RPMI8226 (cell line): ENCODE measurements at places on chromosomes 11 and 22.

GRCh38 chr11:46461461-46461927 is 69.9 kb upstream of the CHRM4 start:
- no peak for DNase-seq

DNA sequence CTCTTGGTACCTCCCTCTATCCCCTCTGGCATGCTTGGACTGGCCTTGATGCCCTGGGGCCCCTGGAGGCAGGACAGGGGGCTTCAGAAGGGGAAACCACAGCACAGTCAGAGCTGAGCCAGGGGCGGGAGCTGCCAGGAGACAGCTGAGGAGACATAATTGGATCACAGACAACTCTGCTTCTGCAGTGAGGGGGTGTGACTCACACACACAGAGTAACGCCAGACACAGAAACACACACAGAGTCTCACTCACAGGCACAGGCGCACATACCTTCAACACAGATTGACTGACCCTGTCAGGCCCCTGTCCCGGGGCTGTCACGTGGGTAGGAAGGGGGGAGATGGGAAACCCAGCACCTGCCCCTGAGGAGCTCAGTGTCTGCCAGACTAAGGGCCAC is 20.6 kb downstream of the STARD10 start:
- DNase-seq, result no peak

GRCh38 chr11:85359859-85360258 is 267.3 kb downstream of the DLG2 start:
- DNase-seq, result no peak

DNA sequence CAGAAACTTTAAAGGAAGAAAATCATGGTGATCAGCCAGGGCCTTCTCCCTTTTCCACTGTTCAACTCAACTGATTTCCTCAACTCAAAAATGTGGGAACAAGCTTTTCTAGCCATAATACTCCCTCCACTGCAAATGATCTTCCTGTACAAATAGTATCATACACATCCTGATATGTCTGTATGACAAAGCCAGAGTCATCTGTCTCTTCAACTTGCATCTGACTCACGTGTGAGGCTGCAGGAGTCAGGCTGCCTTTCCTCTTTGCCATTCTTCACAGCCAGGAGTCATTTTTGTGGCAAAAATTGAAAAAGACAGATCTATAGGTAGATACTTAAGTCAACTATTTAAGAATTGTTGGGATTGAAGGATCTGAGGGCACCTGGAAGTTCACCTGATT is 13.3 kb downstream of the PATZ1 start:
- no peak for DNase-seq

DNA sequence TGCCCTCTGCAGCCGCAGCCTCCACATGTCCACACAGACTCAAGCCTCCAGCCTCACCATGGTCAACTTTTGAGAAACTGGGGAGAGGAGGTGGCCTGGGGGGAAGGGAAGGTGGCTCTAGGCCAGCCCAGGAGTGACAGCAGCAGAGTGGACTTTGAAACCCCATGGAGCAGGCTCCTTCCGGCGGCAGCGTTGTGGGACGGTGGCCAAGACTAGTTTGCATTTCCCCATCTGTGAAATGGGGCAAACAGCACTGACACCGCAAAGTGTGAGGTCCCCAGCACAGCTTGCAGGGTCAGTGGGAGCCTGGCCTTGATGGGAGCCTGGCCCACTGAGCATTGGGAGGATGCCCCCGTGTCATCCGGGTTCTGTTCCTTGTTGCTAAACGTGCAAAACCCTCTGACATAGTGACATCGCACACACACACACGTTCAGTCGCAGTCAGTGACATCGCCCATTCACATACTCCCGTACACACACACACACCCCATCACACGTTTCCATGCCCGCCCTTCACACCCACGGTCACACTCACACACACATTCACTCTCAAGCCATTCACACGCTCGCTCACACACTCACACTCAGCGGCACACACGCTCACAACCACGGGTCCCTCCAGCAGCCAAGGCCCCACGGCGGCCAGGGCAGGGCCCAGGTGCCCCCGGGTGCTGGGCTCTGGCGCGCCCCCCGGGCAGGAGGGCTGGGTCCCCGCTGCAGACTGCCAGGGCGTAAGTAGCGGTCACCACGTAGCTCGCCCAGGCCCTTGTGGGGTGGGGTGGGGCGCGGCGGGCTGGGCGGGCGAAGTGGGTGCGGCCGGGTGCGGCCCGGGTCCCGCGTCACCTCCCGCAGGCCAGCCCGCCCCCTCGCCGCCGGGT is 585 bp downstream of the CYB5R3 start:
- peak; percentile 78 for DNase-seq

GRCh38 chr11:47186076-47186699 is at the start of gene PACSIN3:
TSS of gene PACSIN3 (minus strand) at chr11:47186434. CDS start at chr11:47182727, 3,707 bp downstream.
- DNase-seq, result peak; percentile 79

GRCh38 chr22:37112084-37112728 is 2.7 kb upstream of the TMPRSS6 start:
- peak; percentile 46 for DNase-seq

- DNase-seq, result peak; percentile 52
These were observed 145.5 kb downstream of the RBFOX2 start for GRCh38 chr22:35883031-35883620.

DNA sequence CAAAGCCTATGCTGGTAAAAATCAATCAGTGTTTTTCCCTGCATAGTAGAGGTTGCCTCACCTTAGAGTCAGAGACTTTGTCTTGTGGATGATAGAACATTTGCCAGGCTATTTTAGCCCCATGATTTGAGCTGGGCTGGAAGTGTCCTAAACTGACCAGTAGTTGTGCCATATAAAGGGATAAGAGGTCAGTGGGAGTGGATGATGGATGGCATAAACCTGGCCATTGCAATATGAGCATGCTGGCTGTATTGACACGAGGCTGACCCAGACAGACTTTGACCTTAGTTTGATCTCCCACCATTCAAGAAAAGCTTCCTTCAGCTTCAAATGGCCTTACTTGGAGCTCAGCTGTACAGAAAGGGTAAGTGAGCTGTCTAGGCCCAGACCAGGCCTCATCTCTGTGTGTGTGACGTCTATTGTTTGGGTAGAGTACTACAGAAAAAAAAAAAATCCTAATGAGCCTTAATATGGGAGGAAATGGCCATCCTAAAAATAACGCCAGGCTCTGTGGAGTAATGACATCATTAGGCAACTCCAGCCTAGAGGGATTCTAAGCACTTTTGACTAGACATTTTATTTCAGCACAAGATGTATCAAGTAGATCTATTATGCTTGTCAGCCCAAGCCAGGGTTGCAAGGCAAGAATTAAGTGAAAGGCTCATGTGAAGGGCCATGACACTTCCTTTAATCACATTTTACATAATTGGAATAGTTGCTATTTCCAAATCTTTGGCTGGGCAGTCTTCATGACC is 51.3 kb upstream of the CADM1 start:
- DNase-seq, result no peak

GRCh38 chr22:39383841-39384625 is 15.5 kb upstream of the TAB1 start:
- DNase-seq, result no peak

DNA sequence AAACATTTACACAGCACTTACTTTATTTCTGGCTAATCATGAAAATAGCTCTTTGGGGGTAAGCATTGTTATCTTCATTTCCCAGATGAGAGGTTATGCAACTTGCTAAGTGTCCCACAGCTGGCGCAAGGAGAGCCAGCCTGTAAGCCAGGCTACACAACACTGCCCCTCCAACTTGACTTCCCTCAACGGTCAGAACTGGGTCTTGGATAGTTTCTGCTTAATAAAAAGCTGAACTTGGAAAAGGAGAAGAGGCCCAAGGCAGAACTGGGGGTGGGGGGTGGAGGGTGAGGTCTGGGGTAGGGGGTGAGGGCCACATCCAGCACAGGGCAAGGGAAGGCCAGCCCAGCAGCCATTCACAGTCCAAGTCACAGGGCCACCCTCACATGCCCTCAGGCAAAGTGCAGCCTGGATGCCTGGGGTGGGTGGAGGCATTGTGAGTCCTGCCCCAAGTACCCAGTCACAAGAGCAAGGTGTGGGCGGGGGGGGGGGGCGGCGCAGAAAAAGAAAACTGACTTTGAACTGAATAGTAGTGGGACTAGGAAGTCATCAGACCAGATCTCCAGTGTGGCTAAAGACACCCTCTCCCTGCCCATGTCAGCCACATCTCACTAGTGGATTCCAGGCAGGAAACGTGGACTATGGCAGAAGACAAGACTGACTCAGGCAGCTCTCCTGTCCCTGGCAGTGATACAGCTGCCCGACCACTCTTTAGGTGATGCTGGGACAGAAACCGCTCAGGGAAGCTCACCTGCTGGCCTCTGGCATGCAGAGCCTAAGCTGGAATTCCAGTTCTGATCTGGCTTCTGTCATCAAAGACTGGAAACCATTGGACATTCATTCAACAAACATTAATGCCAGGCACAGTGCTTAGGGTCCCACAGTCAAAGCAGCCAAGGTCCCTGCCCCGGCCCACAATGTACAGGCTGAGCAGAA is 52.4 kb downstream of the PACSIN2 start:
- no peak for DNase-seq

DNA sequence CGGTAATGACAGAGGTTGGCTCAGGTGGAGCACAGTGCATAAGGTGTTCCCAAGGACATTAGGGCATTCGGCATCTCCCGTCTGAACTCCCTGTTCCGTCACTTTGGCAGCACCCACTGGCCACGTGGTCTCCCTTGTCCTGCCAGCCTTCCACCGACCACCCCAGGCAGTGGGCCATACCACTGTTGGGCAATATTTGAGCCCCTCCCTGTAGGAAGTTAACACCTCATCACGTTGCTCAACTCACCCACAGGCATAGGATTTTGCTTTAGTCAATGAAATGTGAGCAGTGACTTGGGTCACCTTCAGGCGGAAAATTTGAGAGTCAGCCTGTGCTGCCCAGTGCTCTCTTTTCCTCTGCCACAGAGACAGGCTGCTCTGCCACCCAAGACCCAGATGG is 44.0 kb downstream of the SERPINH1 start:
- DNase-seq, result no peak

DNA sequence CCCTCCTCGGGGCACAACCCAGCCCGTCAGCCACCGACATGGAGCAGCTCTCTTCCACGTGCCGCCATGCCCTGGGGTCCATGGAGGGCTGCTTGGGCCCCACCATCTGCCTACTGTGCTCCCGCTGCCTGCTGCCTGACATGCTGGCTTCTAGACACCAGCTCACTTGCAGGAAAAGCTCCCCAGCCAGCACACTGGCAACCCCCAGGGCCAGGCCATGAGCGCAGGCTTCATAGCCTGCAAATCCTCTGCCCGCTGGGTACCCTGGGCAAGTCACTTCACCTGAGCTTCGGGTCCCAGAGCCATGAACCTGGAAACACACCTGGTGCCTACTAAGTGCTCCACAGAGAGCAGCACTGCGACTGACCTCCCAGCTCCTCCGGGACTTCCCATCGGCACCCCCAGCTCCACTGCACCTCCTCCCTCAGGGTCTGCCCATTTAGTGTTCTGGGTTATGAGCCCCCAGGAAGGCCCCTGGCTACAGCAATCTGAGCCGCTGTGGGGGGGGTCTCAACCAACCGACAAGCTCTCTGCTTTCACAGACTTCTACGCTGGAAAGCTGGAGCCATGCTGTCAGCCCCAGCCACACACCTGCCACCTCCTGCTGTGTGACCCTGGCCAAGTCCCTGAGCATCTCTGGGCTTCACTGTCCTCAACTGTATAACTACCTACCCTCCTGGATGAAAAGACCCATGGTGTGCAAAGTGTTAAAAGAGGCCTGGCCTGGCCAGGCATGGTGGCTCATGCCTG is 139.2 kb downstream of the CRYBB2 start:
- no peak for DNase-seq

- no peak for DNase-seq
These were observed 47.5 kb downstream of the SC5D start for GRCh38 chr11:121340032-121340580.

DNA sequence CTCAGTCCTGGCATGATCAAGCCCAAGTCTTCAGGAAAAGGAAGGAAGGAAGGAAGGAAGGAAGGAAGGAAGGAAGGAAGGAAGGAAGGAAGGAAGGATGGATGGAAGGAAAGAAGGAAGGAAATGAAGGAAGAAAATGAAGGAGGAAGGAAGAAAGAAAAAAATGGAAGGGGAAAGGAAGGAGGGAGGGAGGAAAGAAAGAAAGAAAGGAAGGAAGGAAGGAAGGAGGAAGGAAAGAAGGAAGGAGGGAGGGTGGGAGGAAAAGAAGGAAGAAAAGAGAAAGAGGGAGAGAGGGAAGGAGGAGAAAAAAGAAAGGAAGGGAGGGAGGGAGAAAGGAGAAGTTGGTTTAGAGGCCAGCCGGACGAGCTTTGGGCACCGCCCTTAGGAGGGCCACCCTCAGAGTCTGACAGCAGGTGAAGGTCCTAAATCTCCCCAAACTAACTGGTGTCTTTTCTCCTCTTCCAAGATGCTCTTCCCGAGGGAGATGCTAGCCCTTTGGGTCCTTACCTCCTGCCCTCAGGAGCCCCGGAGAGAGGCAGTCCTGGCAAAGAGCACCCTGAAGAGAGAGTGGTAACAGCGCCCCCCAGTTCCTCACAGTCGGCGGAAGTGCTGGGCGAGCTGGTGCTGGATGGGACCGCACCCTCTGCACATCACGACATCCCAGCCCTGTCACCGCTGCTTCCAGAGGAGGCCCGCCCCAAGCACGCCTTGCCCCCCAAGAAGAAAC is 122.8 kb downstream of the SEZ6L start:
- no peak for DNase-seq

- DNase-seq, result no peak
These were observed 22.2 kb downstream of the BLID start for GRCh38 chr11:122093731-122094275.

DNA sequence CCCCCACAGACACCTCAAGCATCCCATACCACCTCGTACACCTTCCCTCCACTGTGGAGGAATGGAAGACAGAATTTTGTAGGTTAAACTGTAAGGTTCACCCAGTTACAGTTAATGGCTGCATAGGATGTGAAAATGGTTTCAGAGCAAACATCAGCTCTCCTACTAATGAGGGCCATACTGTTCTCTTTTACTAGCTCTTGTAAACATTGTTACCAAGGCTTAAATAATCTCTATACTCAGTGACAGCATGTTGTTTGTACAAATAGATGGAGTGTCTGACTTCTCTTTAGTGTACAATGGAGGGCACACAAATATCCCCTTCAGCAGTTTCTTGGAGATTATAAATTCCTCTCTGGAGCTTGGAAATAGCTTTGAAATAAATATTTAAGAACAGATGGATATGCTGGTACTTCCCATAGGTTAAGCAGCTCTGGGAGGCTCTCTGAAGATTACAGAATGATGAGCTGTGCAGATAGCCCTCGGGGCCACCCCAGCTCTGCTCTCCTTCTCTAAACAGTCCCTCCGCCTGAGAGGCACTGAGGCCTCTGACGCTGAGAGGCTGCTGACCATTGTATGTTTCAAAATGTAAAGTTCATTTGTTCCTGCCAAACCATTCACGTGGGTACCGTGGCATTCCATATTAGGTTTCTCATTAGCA is 25.7 kb downstream of the TTC12 start:
- no peak for DNase-seq

- no peak for DNase-seq
These were observed 1345.3 kb downstream of the FAM181B start for GRCh38 chr11:81388326-81388725.

- no peak for DNase-seq
These were observed 592.0 kb downstream of the BRD1 start for GRCh38 chr22:49235463-49236300.

GRCh38 chr11:68412593-68413475 is 47.7 kb upstream of the PPP6R3 start:
- no peak for DNase-seq

- no peak for DNase-seq
These were observed 32.0 kb downstream of the SHANK3 start for GRCh38 chr22:50704510-50705218.
